ENCODE measurements at places on chromosomes 13 and 19.
A peak's percentile ranks its signal among the peaks of the same experiment; 100 is the strongest.

GRCh38 chr19:3721887-3722442 lies 13.8 kb downstream of the TJP3 start:
- no peak for DNase-seq

- DNase-seq = no peak
Observed at GRCh38 chr13:39586151-39586550, 16.8 kb downstream of the LHFPL6 start.

GRCh38 chr19:11596156-11596555 lies 1.1 kb upstream of the ZNF627 start:
- DNase-seq = no peak

DNA sequence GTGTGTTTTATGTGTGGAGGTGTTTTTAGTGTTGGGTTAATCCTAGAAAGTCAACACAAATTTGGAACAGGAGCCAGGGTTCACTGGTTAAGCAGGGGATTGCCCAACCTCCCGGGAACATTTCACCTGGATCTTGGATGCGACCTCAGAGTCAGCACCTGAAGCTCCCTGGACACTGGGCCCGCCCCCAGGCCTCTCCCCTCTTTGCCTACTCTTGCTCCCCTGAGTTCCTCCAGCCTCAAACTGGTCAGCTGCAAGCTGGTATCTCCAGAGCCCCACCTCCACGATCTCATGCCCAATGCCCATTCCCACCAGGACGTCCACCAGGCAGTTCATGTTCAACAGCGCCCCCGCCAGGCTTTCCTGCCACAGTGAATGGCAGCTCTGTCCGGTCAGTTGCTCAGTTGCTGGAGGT lies 9.7 kb downstream of the HSD17B14 start:
- DNase-seq = no peak

DNA sequence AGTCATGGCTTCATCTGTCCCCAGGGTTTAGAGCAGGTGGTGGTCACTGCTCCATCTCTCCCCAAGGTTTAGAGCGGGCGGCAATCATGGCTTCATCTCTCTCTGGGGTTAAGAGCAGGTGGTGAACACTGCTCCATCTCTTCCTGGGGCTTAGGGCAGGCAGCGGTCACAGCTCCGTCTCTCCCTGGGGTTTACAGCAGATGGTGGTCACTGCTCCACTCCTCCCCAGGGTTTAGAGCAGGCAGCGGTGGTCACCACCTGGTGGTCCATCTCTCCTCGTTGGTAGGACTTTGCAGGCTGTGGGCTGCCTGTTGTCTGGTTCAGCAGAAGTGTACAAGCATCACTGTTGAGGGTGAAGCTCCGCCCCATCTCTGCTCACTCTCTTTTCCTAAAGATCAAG lies 52.8 kb upstream of the ARHGEF7 start:
- no peak for DNase-seq

- no peak for DNase-seq
Observed at GRCh38 chr13:101489643-101490405, 37.3 kb downstream of the ITGBL1 start.

DNA sequence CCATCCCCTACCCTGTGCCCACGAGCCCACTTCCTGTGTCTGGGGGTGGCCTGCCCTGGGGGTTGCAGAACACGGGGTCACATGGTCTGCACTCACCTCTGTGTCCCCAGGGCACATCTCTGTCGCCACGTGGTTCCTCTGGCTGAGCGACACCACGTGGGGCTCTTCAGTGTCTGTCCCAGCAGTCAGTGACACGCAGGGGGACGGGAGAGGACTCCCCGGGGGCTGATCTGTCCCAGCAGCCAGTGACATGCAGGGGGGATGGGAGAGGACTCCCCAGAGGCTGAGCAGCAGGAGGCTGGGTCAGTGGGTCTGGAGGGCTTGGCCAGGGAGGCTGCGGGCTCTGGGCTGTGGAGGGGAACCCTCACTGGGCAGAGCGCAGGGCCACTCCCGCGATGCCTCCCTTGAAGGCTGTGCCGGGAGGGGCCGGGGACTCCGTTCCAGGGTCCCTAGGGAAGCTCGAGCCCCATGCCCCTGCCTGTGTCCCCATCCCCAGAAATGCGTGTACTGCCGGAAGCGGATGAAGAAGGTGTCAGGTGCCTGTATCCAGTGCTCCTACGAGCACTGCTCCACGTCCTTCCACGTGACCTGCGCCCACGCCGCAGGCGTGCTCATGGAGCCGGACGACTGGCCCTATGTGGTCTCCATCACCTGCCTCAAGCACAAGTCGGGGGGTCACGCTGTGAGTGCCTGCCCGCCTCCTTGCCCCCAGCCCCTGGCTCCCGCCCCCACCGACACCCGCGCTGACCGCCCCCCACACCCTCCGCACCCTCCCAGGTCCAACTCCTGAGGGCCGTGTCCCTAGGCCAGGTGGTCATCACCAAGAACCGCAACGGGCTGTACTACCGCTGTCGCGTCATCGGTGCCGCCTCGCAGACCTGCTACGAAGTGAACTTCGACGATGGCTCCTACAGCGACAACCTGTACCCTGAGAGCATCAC lies 174.8 kb downstream of the KDM4B start:
- no peak for DNase-seq

- no peak for DNase-seq
Observed at GRCh38 chr13:74778946-74779345, 644.7 kb upstream of the KLF12 start.

- no peak for DNase-seq
Observed at GRCh38 chr13:46637213-46637612, 84.2 kb downstream of the LRCH1 start.

- DNase-seq = no peak
Observed at GRCh38 chr13:100461309-100462030, 127.1 kb downstream of the GGACT start.

DNA sequence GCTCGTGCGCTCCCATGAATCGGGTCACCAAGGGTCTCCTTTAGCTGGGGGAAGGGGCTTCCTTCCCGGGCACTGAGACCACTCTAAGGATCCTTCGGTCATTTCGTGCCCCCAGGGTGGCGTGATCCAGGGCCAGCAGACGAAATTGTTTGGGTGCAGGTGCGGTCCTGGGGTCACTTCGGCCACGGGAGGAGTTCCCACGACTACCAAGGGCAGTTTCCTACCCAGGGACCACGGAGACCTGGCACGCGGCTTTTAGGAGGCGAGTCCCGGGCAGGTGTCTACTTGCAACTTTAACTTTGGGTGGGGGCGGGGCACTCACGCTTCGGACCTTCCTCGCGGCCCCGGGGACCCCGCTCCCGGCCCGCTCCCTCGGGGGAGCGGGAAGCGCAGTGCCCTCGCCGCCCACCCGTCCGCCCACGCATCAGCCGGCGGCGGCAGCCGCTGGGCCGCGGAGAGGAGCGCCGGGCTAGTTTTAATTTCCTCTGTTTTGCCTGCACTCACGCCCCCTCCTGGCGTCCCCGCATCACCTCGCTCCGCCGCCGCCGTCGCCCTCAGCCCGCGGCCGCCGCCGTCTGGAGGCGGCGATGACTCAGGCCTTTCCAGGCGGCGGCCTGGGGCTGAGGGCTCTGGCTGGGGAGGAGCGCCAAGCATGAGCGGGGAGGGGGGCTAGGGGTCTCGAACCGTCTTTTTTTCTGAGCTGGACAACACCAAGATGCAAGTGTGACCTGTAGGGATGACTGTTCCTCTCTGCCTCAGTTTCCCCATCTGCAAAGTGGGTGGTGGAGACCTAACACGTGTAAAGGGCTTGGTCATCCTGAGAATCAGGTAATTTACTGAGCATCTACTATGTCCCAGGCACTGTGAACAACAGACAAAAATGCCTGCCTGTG lies 21.8 kb downstream of the OLFM2 start:
- DNase-seq = peak; percentile 42

GRCh38 chr13:64154514-64154913 lies 2738.9 kb upstream of the PCDH20 start:
- DNase-seq = no peak

DNA sequence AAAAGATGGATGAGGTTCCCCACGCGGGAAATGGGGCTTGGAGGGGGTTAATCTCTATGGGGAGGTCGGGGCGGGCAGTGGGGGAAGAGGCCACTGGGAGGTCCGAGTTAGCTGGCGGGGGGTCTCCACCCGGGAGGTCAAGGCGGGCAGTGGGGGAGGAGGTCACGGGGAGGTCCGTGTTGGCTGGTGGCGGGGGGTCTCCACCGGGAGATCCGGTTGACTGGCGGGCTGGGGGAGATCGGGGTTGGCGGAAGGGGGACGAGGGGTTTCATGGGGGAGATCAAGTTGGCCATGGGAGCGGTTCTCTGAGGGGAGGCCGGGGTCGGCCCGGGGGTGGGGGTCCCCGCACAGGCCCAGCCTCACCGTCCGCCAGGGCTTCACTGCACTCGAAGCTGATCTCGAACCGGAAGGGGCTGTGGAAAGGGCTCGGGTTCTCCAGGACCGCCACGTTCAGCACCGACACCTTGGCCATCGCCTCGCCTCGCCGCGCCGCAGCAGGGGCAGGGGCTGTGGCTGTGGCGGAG lies 342 bp downstream of the ASF1B start:
- DNase-seq = no peak

DNA sequence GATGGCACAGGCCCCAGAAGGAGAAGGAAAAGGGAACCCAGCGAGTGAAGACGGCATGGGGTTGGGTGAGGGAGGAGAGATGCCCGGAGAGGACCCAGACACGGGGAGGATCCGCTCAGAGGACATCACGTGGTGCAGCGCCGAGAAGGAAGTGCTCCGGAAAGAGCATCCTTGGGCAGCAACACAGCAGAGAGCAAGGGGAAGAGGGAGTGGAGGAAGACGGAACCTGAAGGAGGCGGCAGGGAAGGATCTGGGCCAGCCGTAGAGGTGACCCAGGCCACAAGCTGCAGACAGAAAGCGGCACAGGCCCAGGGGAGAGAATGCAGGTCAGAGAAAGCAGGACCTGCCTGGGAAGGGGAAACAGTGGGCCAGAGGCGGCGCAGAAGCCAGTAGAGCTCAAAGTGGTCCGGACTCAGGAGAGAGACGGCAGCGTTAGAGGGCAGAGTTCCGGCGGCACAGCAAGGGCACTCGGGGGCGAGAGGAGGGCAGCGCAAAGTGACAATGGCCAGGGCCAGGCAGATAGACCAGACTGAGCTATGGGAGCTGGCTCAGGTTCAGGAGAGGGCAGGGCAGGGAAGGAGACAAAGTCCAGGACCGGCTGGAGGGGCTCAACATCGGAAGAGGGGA lies 1.1 kb downstream of the PPP1R12C start:
- no peak for DNase-seq

DNA sequence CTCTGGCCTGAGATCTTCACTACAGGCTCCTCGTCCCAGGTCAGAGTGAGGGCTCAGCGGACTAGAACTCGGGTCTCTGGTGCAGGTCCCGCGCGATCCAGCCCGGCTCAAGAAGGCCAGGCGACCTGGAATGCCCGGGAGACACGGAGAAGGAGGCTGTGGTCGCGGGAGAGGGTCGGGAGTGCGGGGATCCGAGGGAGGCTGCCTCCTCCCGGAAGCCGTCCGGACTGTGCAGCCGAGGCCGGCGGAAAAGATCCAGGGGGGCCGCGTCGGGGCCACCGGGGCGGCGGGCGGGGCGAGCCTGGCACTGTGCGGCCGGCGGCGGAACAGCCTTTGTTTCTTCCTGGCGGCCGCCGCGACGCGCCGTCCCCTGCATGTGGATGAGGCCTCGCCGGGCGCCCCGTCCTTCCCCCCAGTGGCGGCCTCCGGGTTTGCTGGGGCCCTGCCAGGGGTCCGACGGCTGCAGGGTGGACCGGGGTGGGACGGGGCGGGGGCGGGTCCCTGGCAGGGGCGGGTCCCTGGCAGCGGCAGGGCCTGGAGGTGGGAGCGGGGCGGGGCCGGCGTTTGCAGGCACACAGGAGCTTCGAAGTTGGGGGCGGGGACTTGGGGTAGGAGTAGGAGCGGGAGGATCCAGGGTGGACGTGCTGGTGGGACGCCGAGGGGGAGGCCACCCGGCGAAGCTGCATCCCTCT lies 1.0 kb upstream of the SLC7A10 start:
- no peak for DNase-seq

DNA sequence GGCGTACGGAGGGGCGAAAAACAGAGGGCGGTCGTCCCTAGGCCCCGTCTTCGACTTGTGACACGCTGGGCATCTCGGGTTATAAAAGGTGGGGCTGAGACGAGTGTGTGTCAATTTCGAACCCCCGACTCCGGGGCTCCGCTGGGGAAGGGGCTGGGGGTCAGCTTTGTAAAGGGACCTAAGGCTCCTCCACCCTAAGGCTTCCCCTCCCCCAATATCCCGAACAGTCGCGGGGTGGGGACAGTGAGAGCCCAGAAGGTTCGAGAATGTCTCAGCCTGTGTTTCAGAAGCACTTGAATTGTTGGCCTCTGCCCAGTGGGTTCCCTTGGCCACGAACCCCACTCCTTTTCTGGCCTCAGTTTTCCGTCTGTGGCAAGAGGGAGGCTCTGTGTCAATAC lies 450 bp downstream of the SELENOW start:
- no peak for DNase-seq

DNA sequence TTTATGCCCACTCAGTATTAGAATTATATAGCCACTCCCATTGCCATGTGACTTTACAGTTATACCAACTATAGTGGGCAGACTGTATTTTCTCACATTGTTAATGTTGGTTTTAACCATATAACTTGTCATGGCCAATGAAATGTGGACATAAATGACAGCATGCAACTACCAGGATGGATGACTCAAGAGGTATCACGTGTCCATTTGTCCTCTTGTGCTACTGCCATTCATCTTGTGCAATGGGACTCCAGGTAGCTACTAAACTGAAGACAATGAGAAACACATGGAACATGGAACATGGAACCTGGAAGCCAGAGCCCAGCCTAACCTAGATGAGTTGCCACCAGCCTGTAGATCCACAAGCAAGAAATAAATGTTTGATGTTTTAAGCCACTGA lies 242.7 kb upstream of the IPO5 start:
- no peak for DNase-seq

DNA sequence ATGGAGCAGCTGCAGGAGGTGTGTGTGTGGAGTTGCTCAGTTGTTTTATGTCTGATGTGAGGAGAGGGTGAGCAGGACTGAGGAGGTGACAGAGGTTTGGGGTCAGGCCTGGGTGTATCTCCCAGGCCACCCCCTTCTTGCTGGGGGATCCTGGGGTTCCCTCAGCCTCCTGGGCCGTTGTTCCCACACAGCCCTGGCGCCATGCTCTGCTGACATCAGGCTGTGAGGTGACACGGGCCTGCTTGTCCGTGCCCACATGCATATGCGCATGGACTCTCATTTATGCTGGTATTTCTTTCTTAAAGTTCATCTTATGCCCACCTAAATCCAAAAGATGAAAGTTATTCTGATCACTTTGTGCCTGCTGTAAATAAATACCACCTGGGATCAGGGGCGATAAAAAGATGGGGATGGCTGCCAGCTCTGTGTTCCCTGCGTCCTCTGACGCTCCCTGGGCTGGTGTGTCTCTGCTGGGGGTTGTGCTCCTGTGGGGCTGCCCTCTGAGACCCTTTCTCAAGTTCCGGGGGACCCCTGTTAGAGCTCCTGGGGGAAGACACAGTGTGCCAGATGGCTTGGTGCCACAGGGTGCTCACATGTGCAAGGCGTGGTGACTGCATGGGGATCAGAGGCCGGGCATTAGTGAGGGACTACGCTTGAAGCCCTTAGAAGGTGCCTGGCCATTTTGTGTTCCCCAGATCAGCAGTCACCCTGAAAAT lies 12.6 kb downstream of the NAXD start:
- no peak for DNase-seq

DNA sequence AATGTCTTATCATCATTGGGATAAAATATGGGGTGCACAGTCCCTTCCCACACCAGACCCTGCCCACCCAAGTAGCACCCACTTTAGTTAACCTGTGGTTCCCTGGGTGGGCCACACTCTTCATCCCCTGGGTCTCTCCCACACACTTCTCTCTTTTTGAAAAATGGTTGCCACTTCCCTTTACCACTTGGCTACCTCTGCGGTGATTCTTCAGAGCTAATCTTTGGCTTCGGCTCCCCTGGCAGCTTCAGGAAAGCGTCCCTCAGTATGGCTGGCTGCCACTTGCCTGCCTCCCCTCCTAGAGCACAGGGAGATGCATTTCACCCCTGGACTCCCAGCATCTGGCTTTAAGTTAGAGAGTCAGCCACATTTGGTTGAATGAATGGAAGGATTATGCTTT lies 18.2 kb downstream of the CCNA1 start:
- DNase-seq = no peak

All from activated naive CD4-positive, alpha-beta T cell (primary cell).